OCI-M1 (cell line): ENCODE measurements at places on chromosomes 11 and 22.
A peak's percentile ranks its signal among the peaks of the same experiment; 100 is the strongest.

GRCh38 chr11:41458641-41459040, 811 bp downstream of the LRRC4C start:
- DNase-seq = no peak

DNA sequence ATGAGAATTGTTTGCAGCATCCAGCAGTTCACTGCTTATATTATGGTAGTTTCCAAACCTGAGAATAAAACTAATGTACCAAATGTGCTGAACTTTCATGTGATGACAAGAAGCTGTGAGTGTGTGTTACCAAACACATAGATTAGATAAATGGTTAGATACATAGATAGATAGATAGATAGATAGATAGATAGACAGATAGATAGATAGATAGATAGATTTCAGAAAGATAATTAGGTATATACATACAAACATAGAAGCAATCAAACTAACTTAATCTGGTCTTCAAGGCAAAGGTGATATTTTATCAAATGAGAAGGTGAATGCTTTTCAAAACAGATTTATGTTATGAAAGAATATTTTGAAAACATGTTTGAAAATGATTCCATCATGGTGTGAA, 147.3 kb upstream of the C11orf58 start:
- DNase-seq = no peak

- DNase-seq = no peak
Measured at GRCh38 chr11:8374716-8375115, 111.0 kb upstream of the LMO1 start.

GRCh38 chr22:45218976-45219375, 21.7 kb downstream of the KIAA0930 start:
- no peak for DNase-seq

GRCh38 chr22:24379536-24379935, 47.9 kb upstream of the ADORA2A start:
- peak; percentile 64 for DNase-seq

DNA sequence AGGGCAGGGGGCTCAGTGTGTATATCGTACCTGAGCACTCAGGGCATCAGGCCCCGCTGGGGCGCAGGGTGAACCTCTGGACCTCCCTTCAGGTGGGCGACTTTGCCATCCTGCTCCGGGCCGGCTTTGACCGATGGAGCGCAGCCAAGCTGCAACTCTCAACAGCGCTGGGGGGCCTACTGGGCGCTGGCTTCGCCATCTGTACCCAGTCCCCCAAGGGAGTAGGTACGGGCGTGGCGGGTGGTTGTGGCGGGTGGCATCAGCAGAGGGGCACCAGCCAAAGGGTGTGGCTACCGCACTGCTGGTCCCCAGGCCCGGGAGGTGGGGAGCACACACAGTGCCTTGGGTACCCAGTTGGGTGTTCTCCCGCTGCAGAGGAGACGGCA, 6.3 kb downstream of the SLC39A13 start:
- DNase-seq = no peak

GRCh38 chr11:119594639-119595249, 134.3 kb downstream of the NECTIN1 start:
- DNase-seq = peak; percentile 98

- peak; percentile 74 for DNase-seq
Measured at GRCh38 chr11:95764267-95764898, 25.2 kb downstream of the FAM76B start.

DNA sequence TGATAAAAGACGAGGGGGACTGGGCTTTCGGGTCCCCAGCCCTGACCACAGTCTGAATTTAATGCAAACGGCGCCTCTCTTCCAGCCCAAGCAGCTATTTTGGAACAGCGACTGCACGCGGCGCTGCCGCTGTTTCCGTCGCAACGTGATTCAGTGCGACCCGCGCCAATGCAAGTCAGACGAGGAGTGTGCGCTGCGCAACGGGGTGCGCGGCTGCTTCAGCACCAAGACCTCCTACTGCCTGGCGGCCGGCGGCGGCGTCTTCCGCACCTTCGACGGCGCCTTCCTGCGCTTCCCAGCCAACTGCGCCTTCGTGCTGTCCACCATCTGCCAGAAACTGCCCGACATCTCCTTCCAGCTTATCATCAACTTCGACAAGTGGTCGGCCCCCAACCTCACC, 56.7 kb downstream of the TECTA start:
- DNase-seq = no peak

DNA sequence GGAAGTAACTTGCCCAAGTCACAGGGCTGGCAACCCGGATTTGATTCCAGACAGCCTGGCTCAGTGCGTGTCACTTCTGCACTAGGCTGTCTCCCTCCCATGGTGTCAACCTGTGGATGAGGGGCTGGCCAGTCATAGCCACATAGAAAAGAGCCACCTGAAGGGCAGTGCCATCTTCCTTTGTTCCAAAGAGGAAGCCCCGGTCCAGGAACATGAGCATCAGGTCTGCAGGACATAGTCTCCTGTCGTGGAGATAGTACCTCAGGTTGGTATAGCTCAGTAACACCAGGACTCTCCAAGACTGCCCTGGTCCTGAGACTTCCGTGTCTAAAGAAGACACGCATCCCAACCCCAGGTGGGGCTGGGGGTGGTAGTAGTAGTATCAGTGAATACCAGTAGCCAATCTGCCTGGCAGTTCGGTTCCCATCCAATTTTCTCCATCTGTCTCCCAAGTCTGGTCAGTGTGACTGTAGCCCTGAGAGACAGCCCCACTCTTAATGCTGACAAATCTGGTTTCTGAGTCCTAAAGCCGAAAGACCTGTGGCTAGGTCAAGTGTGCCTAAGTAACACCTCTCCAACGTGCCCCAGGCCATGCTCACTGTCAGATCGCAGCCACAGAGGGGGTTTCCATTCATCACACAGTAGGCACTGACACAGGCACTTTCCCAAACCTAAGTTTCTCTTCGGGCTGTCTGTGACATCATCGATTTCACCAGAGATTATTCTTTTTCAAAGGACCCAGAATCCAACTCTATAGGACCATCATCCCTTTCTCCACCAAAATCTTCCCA, 33.1 kb downstream of the C11orf58 start:
- DNase-seq = no peak

DNA sequence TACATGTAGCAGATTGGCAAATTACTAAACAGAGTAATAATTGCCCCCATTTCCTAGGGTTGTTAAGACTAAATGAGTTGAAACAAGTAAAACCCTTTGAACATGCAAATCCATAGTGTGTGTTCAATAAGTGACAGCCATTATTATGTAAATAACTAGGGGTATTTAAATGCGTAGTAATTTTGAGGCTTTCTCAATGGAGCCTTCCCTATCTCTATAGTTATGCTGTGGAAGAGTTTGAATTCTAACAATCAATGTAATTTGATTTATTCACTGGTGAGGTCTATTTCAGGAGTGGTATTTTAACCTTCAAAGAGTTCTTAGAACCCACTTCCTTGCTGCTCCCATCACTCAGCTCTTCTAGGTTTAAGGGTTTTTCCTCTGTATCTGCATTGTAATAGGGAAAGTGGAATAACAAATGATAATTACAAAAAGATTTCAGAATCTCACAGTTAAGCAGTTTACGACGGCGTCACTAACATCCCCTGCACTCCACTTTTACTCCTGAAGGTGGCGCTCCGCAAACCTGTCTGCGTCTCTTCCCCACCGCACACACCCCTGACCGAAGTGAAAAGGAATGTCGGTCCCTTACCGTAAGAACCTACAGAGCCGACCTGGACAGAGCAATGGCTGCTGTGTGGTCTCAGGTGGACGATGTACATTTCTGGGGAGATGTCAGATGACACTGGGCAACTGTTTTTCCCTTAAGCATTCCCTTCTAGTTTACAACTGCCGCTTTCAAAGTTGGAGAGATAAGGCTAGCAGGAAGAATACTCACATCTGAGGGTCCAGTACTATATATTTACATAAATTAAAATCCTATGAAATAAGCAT, 80.8 kb downstream of the ZC3H12C start:
- DNase-seq = peak; percentile 73

DNA sequence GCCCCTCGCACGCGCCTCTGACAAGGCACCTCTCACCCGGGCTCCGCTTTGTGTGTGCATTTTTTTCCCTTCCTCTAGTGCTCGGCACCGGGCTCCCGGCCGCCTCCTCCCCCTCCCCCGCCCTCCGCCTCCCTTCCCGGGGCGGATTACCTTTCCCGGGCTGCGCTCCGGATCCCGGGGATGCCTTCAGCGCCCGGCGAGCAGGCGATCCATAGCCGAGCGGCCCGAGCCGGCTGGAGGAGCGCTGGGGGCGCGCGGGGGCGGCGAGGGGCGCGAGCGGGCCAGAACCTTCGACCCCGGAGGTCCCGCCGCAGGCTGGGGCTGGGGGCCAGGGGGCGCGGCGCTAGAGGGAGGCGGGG, 282 bp downstream of the MPPED2 start:
- no peak for DNase-seq

DNA sequence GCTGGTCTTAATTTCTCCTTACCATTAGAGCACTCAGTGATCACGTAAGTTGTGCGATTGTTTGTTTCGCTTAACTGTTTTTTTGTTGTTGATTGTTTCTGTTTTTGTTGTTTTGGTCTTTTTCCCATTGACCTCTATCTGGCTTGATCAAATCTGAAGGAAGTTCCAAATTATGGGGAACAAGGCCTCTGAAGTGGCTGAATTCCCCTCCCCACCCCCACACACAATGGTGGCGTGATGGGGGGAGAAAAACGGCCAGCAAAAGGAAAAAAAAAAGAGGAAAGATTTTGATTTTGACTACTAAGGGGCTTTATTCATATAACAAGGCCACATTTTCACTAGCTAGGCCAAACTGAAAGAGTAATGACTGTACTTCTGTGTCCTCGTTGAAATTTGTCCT, 53.6 kb downstream of the OSBPL5 start:
- DNase-seq = no peak

- DNase-seq = no peak
Measured at GRCh38 chr22:23110190-23110921, 31.4 kb downstream of the RSPH14 start.

DNA sequence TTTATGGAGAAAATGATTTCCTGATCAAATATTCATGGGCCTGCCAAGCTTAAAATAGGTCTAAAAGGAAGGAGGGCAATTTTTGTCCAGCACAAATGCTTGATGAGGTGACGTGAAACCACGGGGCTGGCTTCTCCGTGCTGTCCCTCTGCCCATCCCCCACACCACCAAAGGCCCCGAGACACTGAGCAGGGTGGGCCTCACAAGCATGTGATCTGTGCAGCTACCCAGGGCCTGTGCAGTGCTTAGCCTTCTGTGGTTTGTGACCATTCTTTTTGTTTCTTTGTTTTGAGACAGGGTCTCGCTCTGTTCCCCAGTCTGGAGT, 94.8 kb upstream of the RTL6 start:
- no peak for DNase-seq

- DNase-seq = peak; percentile 9
Measured at GRCh38 chr22:42056757-42057511, 13.7 kb downstream of the NAGA start.

- no peak for DNase-seq
Measured at GRCh38 chr22:45228401-45228754, 12.3 kb downstream of the KIAA0930 start.

DNA sequence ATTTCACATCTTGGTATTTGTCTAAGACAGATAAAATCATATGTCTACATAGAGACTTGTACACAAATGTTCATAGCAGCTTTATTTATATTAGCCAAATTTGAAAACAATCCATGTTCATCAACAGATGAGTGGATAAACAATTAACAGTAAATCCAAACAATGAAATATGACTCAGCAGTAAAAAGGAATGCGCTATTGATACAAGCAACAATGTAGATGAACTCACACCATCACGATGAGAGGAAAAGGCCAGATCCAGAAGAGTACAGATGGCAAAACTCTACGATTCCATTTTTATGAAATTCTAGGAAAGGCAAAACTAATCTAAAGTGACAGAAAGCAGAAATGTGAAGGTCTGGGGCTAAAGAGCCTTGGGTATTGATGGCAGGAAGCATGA, 384.3 kb downstream of the NTM start:
- DNase-seq = no peak

DNA sequence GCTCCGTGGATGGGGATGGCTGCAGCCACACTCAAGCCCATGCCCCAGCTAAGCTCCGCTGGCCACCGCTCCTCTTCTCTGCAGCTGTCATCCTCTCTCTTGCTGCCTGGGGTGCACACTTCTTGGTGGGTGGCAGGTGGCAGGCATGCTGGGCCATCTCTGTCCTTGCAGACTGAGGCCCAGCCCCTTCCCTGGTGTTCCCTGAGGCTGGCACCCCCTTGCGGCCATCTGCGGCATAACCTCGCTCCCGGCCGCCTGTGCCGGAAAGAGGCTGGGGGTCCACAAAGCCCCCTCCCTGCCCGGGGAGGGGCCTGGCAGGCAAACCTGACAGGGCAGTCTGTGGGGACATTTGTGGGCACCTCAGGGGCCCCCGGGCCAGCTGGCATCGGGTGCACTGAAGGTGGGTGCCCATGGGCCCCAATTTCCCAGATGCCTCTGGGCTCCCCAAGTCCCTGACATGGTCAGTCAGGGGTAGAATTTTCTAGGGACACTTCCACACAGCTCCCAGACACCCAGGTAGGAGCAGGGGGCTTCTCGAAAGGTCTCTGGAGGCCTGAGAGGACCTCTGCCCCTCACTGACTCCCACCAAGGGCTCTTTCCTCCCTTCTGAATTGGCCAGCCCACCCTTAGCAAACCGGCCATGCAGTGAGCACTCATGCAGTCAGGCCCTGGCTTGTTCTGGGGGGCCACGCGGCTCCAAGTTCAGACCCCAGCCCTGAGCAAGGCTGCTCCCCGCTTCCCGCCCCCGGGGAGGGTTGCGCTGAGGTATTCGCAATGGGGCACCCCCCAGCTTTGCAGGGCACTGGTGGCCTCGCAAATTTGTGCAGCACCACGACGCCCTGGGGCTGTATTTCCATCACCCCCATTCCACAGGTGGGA, 23.5 kb upstream of the TH start:
- peak; percentile 39 for DNase-seq

GRCh38 chr11:134632347-134633119, 220.5 kb upstream of the B3GAT1 start:
- no peak for DNase-seq

GRCh38 chr11:554428-555226, 5.9 kb downstream of the LMNTD2 start:
- peak; percentile 84 for DNase-seq

DNA sequence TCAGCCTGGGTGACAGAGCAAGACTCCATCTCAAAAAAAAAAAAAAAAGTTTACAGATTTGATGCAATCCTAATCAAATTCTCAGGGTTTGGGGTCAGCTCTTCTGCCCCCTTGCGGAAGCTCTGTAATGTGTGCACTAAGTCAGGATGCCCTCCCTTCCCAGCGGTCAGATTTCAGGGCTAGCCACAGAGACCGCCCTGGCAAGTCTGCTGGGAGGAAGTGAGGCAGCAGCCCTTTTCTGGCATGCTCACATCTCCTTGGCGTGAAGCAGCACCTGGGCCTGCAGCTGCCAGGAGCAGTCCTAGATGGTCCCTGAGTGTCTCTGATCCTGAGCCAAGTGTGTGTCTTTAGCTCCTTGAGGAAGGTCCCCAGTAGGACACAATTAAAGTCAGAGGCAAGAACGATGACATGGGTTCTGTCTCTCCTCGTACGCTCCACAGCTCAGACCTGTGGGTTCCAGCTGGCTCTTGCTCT, 10.9 kb upstream of the APOBEC3C start:
- peak; percentile 95 for DNase-seq
